ENCODE measurements at places on chromosomes 2 and 18. TPM values are rescaled to one million over a fixed set of nuclear protein-coding genes. Genes with fewer than 3 reads are reported as not detected.

- no peak for DNase-seq
Measured at GRCh38 chr2:216245391-216245975, 126.8 kb downstream of the MARCHF4 start.

GRCh38 chr2:162111958-162112850 lies 38.2 kb upstream of the DPP4 start:
- DNase-seq: no peak

FSHR gene
- not detected for total RNA-seq

DNA sequence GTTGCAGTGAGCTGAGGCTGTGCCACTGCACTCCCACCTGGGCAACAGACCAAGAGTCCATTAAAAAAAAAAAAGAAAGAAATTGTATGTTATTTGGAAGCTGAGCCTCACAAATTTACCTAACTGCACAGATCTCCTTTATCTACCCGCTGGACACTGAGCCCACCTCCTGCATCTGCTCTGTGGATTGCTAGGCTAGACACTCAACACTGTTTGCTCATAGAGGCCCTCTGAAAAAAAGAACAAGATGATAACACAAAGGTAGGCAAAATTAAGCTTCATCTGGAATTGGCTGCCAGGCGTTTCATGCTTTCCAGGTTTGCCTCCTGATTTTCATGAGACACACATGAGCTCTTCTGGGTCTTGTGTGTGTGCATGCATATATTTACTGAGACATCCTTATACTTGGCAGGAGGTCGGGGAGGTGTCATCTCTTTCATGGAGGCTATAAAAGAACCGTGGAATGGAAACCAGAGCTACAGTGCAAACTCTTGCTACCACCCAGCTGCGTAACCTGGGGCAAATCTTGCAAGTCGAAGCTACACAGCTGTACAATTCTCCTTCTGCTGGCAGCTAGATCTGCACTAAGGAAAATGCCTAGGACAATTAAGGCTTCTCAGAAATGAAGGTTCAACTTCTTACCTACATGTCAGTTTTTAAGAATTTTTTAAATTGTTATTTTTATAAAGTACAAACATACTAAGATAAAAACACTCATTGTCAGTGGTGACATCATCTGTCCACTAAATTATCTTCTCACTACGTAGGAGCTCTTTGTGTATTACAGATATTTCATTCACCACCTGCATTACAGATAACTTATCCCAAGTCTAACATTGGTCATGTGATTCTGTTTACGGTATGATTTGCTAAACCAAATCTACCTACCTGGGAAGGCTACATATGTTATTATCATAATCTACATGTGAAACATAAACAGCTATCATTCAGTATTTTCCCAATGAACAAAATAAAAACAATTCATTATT lies 63.1 kb downstream of the CABYR start:
- DNase-seq: no peak

DNA sequence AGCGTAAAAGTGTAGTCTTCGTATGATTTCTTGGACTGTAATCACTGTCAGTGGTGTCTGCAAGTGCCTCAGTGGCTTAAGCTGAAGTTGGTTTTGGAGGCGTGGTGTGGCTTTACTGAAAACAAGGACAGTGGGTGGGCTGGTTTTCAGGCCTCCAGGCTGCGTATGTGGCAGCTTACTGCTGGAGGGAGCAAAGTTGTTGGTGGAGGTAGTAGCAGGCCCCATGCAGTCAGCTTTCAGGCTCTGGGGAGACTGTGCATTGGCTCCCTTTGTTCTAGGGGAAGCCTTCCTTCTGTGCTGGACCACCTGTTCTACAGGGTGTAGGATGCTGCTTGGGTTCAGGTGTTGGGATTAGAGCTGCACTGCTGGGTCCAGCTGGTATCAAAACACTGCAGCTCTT lies 91.6 kb downstream of the NCK2 start:
- DNase-seq: no peak

PREPL gene
- 80.8 TPM for total RNA-seq

ASB18 gene
- not detected for total RNA-seq

GRCh38 chr18:3294435-3295080 lies 32.6 kb downstream of the MYL12B start:
- no peak for DNase-seq

DNA sequence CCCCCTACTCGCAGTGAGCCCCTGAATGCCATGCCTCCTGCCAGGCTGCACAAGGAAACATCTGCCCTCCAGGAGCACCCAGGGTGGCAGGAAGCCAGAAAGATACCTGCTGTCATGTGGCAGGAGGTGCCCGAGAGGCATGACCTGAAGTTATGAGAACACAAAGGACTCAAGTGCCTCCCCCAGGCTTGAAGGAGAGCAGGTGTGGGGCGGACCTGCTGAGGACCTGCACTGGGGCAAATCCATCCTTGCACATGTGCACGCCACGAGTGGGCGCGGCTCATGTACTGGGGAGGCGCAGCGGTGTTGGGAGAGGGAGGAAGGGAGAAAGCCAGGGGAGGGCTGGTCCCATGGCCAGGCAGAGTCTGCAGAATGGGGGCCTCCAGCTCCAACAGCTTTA lies 26.9 kb downstream of the SDC1 start:
- no peak for DNase-seq

MEIS1 gene
- total RNA-seq: 32.5 TPM
